ENCODE measurements at places on chromosomes 2 and 18. TPM values are rescaled to one million over a fixed set of nuclear protein-coding genes. Genes with fewer than 3 reads are reported as not detected.

GRCh38 chr2:71962911-71963694 is 184.6 kb downstream of the CYP26B1 start:
- no peak for DNase-seq

DNA sequence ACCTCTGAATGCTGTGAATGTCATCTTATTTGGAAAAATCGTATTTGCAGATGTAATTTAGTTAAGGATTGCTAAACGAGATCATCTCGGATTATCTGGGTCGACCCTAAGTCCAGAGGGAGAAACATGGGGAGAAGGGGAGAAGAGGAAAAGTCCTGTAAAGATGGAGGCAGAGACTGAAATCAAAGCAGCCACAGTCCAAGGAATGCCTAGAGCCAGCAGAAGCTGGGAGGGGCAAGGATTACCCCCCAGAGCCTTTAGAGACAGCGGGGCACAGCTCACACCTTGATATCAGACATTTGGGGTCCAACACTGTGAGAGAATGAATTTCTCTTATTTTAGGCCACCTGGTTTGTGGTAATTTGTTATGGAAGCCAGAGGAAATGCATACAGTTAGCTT is 104.9 kb upstream of the YPEL5 start:
- no peak for DNase-seq

- DNase-seq, result no peak
Measured at GRCh38 chr2:37733251-37733650, 61.8 kb upstream of the CDC42EP3 start.

DNA sequence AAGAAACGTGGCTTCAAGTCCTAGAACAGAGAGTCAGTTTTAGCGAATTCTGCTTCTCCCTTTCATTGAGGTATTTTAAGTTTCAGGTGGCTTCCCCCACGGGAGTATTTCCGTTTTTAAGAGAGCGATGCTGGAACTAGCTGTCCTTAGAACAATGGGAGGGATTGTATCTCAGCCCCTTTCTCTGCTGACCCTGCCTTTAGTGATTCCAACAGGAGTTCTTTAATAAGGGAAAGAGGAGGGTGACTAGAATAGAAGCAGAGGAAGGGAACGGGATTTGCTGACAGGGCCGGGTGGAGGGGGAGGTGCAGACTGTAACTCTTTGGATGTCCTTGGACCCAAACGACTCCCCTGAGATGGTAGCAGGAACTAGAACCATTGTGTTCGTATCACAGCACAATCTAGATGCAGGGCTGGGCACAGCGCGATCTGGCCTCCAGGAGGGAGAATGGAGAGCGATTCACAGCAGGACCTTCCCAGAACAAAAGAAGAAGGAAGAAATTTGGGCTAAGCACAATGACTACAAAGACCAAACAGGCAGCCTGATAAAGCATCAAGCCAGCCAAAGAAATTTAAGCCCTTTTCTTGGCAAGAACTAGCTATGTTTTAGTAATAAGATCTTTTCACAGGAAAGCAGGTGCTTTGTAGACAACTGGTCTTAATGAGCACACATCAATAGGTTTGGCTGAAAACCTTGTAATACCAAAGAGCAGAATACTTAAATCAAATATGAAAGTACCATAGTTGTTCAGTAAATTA is 15.8 kb upstream of the RTTN start:
- DNase-seq, result no peak

- peak; percentile 82 for DNase-seq
Measured at GRCh38 chr18:22166069-22166950, 3.1 kb upstream of the GATA6 start.

Gene ODC1
- total RNA-seq, result 47.9 TPM
